Esophagus squamous epithelium (tissue), 5 donors: ENCODE measurements at places on chromosomes 2 and 18.

DNA sequence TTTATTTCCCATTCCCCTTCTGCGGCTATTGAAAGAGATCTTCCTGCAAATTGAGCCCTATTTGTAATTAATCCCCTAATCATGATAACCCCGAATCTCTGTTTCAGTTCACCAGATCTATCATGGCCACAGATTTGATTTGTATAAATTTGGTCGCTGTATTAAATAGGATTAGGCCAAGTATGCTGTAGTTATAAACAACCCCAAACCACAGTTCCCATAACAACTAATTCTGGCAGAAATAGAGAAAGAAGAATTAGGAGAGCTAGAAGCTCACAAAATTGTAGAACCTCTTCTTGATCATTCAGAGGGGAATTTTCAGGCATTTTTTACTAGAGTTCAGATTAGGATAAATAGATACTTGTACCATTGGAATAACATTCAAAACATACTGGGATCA, 433.7 kb upstream of the TNP1 start:
- no peak for DNase-seq

- DNase-seq: no peak
Measured at GRCh38 chr2:200353120-200353519, 46.6 kb downstream of the SPATS2L start.

GRCh38 chr18:23209031-23209430, 73.7 kb downstream of the CABLES1 start:
- no peak for DNase-seq

DNA sequence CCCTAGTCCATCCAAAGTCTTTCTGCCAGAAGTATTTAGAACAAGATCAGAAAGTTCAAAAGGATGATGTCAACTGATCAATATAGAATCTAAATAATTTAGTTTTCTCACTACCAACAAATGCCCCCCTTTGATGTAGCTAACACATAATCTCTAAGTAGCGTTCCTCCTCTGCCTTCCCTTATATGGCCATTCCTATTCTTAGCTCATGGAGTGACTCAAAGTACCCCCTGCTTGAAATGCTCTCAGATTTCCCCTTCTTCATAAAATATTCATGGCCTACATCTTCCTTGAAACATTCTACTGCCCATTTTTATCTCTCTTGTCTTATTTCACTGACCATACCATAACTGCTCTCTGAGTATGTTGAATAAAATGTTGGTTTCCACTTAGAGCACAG, 151.5 kb downstream of the UPP2 start:
- no peak for DNase-seq

- DNase-seq: no peak
Measured at GRCh38 chr2:170088776-170089175, 89.2 kb upstream of the MYO3B start.

- DNase-seq: no peak
Measured at GRCh38 chr18:49249521-49249920, 210.9 kb downstream of the DYM start.

GRCh38 chr2:70527447-70528080, 26.1 kb downstream of the TGFA start:
- DNase-seq: no peak

DNA sequence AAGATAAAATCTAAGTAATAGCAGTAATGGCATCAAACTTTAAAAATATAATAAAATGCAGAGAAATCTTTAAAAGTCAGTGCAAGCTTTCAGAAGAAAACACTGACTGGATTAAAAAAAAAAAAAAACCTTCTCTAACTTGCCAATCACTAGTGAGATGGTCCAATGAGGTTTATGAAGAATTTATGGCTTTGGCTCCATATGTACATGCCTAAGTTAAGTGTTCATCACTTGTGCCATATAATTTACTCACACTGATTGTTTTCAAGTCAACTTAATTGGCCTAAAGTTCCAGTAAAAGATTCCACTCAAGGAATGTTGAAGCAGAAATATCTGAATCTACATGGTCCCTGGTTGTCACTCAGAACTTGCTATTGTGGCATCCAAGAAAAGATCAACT, 40.7 kb upstream of the RAB27B start:
- no peak for DNase-seq

GRCh38 chr2:33614190-33614589, 15.1 kb upstream of the FAM98A start:
- no peak for DNase-seq

- no peak for DNase-seq
Measured at GRCh38 chr2:196131384-196131937, 39.9 kb downstream of the STK17B start.

DNA sequence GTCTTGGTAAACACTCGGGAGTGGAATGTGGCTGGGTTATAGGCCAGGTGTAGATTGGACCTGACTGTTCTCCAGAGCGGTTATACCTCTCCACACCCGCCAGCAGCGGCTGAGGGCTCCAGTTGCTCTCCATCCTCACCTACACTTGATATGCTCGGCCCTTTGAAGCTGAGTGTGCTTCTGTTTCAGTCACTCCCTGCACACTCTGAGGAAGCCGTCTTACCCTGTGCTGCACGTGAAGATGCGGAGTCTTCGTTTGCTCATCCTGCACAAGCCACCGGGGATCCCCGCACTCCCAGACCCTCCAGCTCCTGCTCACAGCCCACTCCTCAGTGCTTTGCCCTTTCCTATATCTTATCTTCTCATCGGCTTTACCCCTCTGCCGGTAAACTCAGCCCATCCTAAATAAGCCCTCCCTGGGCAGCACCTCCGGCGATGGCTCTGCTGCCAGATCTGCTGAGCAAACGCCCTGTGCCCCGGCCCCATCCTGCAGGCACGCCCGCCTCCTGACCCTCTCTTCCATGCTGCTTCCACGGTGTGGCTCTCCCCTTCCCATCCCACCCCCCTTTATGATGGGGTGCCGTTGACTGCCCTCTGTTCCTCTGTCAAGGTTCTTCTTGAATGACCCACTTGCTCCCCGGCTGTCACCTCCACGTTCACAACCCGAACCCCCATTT, 47.3 kb upstream of the ODC1 start:
- no peak for DNase-seq

- no peak for DNase-seq
Measured at GRCh38 chr2:113219525-113219888, 45.7 kb downstream of the PSD4 start.

DNA sequence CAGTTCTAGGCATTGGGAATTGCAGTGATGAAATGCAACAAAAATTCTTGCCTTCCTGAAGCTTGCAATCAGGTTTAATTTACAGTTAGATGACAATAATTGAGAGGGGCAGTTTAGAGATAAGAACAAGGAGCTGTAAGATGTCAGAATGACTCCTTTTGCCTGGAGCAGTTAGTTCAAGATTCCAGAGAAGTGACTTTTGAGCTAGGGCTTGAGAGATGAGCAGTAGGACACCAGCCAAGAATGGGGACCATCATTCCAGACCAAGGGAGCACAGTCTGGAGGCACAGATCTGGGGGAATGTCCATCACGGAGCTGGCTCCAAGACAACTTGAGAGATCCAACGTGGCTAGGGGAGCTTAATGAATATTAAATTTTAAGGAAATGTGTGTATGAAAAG, 26.8 kb downstream of the CACNB4 start:
- no peak for DNase-seq

GRCh38 chr2:149076863-149077412, 38.4 kb downstream of the LYPD6B start:
- no peak for DNase-seq

- no peak for DNase-seq
Measured at GRCh38 chr18:816088-816653, 4.1 kb upstream of the YES1 start.

GRCh38 chr2:207876842-207877535, 107.3 kb upstream of the FZD5 start:
- no peak for DNase-seq

DNA sequence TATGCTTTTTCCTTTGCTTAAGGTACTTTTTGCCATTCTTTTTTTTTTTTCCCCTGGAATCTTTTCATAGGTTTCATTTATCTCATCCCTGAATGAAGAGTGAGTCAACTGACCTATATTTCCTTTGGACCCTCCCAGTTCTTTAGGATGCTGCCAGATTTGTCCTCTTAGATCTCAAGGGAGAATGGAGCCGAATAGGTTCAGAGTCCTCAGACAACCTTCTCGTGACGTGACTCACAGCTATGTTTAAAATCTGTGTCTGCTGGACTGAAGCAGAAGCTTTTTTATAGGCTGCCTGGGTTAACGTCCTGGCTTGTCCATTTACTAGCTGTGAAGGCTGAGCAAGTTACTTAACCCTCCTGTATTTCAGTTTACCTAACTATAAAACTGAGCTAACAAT, 358.6 kb downstream of the DLGAP1 start:
- DNase-seq: no peak

DNA sequence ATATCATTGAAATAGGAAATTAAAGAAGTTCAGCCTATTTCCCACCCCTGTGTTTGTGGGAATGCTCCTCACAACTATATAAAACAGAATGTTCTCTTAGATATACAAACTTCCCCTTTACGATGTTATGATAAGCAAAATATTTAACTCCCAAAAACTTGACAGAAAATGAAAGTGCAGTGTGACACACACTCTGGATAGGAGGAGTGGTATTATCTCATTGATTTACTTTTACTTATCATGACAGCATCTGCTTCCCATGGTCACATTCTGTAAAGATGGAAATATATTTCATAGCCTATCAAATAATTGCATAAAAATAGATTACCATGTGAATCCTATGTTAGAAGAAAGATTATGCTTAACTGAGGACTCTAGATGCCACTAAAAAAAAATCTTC, 96.6 kb upstream of the STK17B start:
- no peak for DNase-seq

DNA sequence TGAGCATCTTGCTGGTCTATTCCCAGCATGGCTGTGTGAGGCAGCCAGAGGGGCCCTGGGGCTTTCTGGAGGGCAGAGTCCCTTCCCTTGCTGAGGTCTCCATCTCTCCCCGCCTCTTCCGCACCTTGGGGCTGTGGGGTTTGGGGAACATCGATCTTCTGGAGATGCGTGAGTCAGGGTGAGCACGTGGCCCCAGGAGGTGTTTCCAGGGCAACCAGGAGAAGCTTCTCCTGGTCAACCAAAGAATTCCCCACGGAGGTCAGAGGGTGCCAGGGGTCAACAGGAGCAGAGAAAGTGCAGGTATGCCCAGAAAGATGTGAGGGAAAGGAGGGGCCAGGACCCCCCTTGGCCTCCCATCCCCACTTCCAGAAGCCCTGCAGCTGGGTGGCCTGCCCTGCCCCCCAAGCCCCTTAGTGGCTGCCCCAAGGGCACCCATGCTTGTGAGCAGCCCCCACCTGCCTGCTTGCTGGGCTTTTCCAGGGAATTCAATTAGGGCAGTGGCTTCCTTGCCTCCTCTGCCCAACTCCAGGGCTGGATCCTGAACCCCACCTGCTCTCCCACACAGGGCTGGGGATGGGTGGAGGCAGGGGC, 2.8 kb upstream of the PROM2 start:
- DNase-seq: no peak

- DNase-seq: no peak
Measured at GRCh38 chr18:75474332-75474731, 46.8 kb upstream of the SMIM21 start.
